ENCODE measurements at places on chromosomes 4 and X. TPM values are rescaled to one million over a fixed set of nuclear protein-coding genes. Genes with fewer than 3 reads are reported as not detected.

Gene CLDN24
- not detected for total RNA-seq

DNA sequence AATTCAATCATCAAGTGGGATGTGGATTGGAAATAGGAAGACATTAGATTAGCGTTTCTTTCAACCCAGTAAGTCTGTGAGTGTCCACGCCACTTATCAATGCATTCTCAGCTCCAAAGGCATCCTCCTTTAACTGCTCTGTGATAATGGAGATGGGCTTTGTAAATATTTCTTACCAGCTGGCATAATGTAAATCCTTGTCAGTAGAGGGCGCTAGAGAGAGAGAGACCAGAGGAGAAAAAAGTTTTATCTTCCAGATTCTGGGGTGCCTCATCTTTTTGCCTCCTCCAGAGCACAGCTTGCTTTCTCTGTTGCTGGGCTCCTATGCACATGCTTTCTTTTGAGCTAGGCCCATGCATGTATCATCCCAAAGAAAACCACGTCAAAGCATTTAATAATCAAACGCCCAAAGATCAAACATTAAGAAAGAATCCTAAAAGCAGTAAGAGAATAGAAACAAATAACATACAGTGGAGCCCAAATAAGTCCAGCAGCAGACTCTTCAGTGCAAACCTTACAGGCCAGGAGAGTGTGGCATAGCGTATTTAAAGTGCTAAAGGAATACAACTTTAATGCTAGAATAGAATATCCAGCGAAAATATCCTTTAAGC, 9.6 kb upstream of the MTMR1 start:
- peak; percentile 36 for DNase-seq

Gene HPGDS
- total RNA-seq, result 8.0 TPM

DNA sequence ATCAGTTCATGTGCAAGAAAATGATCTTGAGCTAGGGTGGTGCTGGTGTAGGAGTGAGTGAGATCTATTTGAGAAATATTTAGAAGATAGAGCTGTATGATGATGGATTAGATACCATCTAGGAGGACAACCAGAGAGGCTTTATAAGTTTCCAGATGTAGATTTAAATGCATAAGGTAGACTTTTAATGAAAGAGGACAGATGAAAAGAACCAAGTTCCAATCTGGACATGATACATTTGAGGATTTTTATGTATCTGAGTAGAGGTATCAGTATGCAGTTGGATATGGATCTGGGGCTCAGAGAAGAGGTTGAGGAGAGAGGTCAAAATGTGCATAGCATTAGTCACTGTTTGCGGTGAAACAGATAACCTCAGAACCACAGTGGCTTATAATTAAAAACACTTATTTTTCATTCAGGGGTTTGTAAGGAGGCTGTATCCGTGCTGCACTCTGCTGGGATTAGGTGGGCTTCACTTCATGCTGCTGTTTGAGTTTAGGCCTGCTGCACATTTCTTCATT, 348.7 kb downstream of the BMPR1B start:
- DNase-seq, result no peak

Gene SLIT2
- 2.8 TPM for total RNA-seq

Gene RAB33A
- 9.9 TPM for total RNA-seq

DNA sequence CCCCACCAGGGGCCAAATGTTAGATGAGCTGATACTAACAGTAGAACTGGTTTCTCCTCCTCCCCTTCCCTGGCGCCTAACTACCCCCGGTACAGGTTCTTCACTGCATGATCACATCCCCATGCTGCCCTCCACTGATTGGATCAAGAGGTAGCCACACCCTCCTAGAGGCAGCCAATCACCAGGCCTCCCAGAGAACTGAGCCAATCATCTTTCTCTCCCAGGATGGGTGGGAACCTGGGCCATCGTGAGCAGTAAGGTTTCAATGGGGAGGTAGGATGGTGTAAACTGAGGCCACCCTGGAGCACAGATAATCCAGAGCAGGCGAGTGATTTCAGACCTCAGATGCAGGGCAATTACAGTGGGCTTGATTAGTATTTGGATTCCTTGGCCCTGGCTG, 64.2 kb downstream of the PPP2R2C start:
- DNase-seq, result no peak

Gene MTNR1A
- 0.05 TPM for total RNA-seq

GRCh38 chr4:88396681-88397080, 18.0 kb downstream of the HERC6 start:
- no peak for DNase-seq

Gene NXF2B
- total RNA-seq, result not detected

DNA sequence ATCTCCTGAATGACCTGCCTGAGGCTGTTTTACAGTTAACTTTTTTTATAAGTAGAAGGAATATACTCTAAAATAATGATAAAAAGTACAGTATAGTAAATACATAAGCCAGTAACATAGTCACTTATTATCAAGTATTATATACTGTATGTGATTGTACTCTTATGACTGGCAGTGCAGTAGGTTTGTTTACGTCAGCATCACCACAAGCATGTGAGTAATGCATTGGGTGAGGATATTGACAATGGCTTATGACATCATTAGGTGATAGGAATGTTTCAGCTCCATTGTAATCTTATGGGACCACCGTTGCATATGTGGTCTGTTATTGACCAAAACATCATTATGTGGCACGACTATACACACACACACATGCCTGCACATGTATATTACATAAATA, 20.5 kb downstream of the NUDT9 start:
- DNase-seq, result no peak

DNA sequence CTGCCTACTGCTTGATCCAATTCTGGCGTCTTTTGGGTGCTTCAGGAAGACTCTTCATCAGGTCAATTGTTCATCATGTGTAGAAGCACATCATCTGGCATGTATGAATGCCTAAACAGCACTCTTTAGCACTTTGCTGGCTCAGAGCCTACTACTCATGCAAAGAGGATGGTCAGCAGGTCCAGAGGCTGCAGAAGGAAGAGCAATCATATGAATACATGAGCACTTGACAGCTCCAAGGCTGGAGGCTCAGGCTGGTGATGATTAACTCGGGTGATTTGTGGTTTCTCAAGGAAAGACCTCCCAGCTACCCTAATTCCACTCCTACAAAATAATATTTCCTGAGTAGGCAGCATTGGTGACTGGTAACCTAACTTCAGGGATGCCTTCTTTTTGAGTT, 103.8 kb upstream of the CXCL13 start:
- no peak for DNase-seq

DNA sequence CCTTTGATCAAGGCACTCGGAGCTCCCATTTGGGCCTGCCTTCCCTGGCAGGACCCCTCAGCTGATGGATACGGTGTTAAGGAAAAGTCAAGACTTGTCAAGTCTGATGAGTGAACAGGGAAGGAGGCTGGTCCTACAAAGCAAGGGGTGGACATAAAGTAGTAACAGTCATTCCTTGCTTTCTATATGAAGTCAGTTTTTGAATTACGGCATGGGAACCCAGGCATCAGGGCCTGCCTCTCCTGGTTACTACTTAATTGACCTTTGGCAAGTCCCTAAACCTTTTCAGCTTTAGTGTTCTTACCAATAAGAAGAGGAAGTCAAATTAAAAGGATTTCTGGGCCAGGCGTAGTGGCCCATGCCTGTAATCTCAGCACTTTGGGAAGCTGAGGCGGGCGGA, 7.0 kb downstream of the CHST7 start:
- no peak for DNase-seq

Gene DAPP1
- 24.4 TPM for total RNA-seq

DNA sequence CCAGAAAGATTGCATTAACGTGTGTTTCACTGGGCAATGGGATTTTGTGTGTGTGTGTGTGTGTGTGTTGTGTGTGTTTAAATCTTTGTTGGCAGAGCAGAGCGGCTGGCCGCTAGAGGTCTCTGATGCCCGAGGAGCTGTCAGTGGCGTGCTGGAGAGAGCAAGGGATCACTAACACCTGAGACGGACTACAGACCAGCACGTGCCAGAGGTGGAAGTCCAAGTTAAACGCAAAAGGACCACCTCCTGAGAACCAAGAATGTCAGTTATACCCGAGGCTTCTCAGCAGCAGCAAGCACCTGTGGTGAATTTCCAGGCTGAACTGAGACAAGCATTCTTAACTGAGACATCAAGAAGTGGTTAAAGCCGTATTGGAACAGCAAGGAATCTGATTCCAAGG, 9.0 kb upstream of the SLC25A14 start:
- DNase-seq, result peak; percentile 15

- no peak for DNase-seq
Measured at GRCh38 chr4:37994569-37994968, 34.4 kb downstream of the PTTG2 start.

GRCh38 chr4:42083816-42084215, 68.6 kb downstream of the BEND4 start:
- DNase-seq, result no peak

GRCh38 chrX:41556958-41557357, 109.8 kb downstream of the NYX start:
- peak; percentile 19 for DNase-seq

Gene FHIP1A
- total RNA-seq, result 3.6 TPM

- DNase-seq, result no peak
Measured at GRCh38 chr4:175341203-175341755, 423.1 kb downstream of the ADAM29 start.

DNA sequence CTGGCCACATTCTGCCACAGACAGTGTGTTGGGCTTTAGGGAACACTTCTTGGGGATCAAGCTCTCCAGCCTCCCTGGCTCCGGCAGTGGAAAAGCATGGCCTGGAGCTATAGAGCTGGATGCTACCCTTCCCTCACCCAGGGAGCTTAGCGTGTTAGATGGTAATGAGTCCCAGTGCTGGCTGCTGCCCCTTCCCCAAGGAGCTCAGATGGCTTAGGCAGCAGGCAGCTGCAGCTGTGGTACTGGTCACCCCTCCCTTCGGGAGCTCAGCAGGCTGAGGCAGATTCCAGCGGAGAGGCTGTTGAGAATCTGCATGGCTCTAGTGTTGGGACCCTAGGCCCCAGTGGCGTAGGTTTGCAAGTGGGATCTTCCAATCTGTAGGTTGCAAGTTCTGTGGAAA, 19.5 kb downstream of the TMEM144 start:
- no peak for DNase-seq

DNA sequence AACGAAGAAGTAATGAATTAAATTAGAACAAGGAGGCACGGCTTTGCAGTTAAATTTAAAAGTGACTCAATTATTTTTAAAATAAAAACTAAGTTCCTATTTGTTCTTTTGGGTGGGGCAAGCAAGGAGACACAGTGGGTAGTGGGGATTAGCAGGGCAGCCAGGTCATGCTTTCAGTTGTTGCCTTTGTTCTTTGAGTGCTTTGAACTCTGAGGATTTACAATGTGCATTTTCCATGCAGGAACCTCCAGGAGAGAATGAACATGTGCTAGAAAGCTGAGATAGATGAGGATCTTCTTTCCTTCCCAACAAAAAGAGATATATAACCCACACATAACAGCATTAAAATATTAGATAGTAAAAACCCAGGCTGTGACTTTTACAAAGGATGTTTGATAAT, 420.4 kb upstream of the CTSO start:
- no peak for DNase-seq

DNA sequence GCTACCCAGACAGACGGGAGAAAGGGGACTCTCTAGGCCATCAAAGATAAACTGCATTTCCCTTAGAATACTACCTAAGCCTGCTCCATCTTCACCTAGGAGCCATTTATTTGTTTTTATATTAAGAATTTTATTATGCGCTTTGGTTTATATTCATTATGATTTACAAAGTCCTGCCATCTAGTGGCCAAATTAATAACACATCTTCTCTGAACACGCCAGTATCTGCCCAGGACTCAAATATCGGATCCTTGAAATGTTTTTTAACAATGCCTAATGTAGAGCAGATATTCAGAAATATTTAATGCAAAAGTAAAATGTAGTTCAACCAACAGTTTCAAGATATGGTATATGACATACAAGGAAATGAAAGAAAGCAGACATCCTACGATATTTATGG, 20.8 kb upstream of the PRPS2 start:
- peak; percentile 50 for DNase-seq

Gene KLF8
- 0.71 TPM for total RNA-seq

DNA sequence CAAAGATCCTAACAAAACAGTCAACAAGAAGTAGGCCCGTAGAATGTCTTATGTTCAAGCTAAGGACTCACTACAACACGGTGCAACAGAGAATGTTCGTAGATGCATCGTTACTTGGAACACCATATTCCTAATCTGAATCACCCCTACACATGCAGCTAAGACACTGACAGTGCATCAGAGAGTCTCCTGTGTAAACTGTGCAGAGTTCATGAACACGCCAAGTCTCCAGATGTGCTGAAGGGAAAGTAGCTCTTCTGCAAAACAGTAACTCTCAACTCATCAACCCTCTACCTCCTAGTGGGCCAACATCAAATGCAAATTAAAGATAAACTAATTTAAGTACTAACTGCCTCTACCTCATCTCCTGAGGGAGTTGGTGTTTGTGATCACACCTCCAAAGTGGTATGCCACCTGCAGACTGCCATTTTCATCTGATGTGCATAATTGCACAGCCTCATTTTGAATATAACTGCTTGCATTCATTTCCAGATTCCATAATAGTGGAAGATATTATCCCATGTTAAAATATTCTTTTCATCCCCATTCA, 73.5 kb downstream of the MOSPD2 start:
- DNase-seq, result no peak

DNA sequence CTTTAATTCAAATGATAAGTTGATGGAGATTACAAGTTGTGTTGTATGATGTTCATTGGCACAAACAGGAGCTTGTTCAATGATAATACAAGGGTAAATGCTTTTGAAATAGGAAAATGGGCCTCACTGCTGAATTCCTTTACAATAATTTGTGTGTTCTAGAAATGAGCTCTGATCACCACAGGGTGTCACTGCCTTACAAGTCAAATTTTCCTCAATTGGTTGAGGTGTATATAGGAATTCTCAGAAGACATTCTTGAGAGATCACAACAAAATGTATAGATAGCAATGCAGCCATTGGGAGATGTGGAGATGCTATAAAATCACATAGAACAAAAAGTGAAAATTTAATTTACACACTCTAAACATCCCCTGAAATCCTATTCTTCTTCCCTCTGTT, 49.6 kb downstream of the KLF8 start:
- DNase-seq, result no peak

GRCh38 chr4:52843958-52844357, 18.2 kb upstream of the RASL11B start:
- DNase-seq, result no peak

Gene BEX4
- 39.0 TPM for total RNA-seq

- peak; percentile 59 for DNase-seq
Measured at GRCh38 chrX:20252381-20253231, 14.1 kb downstream of the RPS6KA3 start.

Measured in thymus (tissue), 14 donors.